ENCODE measurements at places on chromosomes 2 and 18. TPM values are rescaled to one million over a fixed set of nuclear protein-coding genes. Genes with fewer than 3 reads are reported as not detected.

Gene OSBPL6
- total RNA-seq, result 3.5 TPM

Gene IL1F10
- not detected for total RNA-seq

Gene PLCL1
- total RNA-seq, result not detected

Gene CAVIN2
- 2.5 TPM for total RNA-seq

Gene FAP
- total RNA-seq, result not detected

Gene KCNG2
- not detected for total RNA-seq

Gene PLGLB2
- total RNA-seq, result 1.9 TPM

Gene TMEM178A
- 2.9 TPM for total RNA-seq

Gene TBR1
- total RNA-seq, result not detected

Gene SH3BP4
- total RNA-seq, result 135 TPM

Gene IL36G
- total RNA-seq, result not detected

Gene IL1RL1
- total RNA-seq, result 0.55 TPM

Gene ITGB6
- total RNA-seq, result 24.3 TPM

Gene DLGAP1
- total RNA-seq, result not detected

Gene FABP1
- not detected for total RNA-seq

Gene RESP18
- not detected for total RNA-seq

Gene FLACC1
- total RNA-seq, result 0.75 TPM

Gene ST6GAL2
- not detected for total RNA-seq

Gene EVA1A
- 10.8 TPM for total RNA-seq

Gene RAB6C
- total RNA-seq, result not detected

Gene DPP4
- total RNA-seq, result 0.35 TPM

Gene DOK6
- total RNA-seq, result not detected

Gene SPATA3
- not detected for total RNA-seq

Gene PCBP1
- 148 TPM for total RNA-seq

Gene CRYGC
- not detected for total RNA-seq

Gene COL4A3
- total RNA-seq, result 2.2 TPM

Gene CD226
- 0.13 TPM for total RNA-seq

Gene STARD6
- not detected for total RNA-seq

Gene ELOA2
- total RNA-seq, result not detected

Gene SERPINB4
- not detected for total RNA-seq

Gene RETSAT
- 52.1 TPM for total RNA-seq

Gene PPP4R3B
- total RNA-seq, result 73.4 TPM

Gene RAMP1
- total RNA-seq, result 48.5 TPM

Gene TEX44
- total RNA-seq, result not detected

Gene STPG4
- 6.5 TPM for total RNA-seq

Gene EIPR1
- 40.6 TPM for total RNA-seq

Gene CYTIP
- not detected for total RNA-seq

Gene AP1S3
- total RNA-seq, result 73.3 TPM

Gene VWA3B
- total RNA-seq, result not detected

Gene GCKR
- total RNA-seq, result 3.4 TPM

Gene GCFC2
- 15.7 TPM for total RNA-seq

Gene BOLL
- total RNA-seq, result not detected

Gene C2orf78
- not detected for total RNA-seq

Gene BCL2
- total RNA-seq, result 2.0 TPM

Gene CDH19
- total RNA-seq, result not detected

Gene PCARE
- total RNA-seq, result not detected

Gene RMDN2
- 5.3 TPM for total RNA-seq

Gene SLC5A7
- total RNA-seq, result not detected

Gene HOXD11
- total RNA-seq, result not detected

Gene LIMS4
- total RNA-seq, result 1.4 TPM

Gene MRO
- not detected for total RNA-seq

Gene TMEM37
- 1.2 TPM for total RNA-seq

Gene MEP1B
- not detected for total RNA-seq

Gene B4GALT6
- 5.3 TPM for total RNA-seq

Gene ANKRD36
- total RNA-seq, result 32.3 TPM

Gene TFCP2L1
- 4.6 TPM for total RNA-seq

Measured in PC-9 (cell line).